Motor neuron (in vitro differentiated cells): ENCODE measurements at places on chromosomes 7 and 10.
A peak's percentile ranks its signal among the peaks of the same experiment; 100 is the strongest.

DNA sequence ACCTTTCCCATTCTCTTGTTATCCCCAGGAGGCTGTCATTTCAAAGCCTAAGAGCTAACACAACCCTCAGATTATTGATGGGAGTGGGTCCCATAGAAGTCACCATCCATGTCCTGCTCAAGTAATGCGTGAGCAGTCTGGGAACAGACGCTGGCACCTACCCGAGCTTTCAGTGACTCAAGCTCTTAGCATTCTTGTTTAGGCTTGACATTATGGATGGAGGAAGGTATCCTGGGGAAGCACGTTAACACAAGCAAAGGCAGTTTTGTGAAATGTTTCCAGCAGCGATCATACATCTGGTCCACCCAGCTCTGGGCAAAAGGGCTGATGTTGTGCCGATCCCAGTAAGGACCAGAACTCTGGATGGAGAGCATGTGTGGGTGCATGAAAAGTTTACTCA lies 30.0 kb upstream of the AUTS2 start:
- ATAC-seq, result no peak

DNA sequence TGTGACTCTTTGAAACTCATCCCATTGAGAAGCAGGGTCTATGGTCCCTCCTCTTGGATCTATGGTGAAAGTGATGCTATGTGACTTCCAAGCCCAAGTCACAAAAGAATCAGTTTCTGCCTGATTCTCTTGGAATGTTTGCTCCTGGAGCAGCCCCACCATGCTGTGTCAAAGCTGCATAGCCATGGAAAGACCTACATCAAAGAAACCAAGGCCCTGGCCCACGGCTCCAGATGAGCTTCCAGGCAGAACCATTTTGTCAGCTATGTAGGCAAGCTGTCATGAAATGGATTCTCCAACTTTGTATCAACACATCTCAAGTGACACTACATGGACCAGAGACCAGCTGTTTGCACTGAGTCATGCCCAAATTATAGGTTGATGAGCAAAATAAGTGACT lies 77.0 kb downstream of the AASS start:
- no peak for ATAC-seq

DNA sequence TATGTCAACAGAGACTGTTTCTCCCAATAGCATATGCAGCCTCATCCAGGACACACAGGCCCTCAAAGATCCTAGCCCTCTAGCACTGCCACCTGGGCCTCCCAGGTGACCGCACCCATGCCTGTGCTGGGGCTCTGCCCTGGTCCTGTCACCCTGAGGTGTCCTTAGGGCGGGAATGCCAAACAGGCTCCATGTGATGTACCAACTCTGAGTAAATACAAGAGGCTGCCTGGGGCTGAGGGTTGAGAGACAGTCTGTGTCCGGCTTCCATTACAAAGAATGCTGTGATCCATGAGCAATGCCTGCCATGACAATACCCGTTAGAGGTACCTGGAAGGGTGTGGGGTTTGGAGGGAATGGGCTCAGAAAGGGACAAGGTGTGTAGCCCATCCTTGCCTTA lies 83.0 kb upstream of the KAT6B start:
- no peak for ATAC-seq

- ATAC-seq, result peak; percentile 94
Measured at GRCh38 chr7:123797673-123798531, 47.1 kb upstream of the HYAL4 start.
